GM06990 (cell line): ENCODE measurements at places on chromosomes 2 and 18.

GRCh38 chr18:12236934-12237832 is 17.0 kb upstream of the CIDEA start:
- peak; percentile 70 for DNase-seq

DNA sequence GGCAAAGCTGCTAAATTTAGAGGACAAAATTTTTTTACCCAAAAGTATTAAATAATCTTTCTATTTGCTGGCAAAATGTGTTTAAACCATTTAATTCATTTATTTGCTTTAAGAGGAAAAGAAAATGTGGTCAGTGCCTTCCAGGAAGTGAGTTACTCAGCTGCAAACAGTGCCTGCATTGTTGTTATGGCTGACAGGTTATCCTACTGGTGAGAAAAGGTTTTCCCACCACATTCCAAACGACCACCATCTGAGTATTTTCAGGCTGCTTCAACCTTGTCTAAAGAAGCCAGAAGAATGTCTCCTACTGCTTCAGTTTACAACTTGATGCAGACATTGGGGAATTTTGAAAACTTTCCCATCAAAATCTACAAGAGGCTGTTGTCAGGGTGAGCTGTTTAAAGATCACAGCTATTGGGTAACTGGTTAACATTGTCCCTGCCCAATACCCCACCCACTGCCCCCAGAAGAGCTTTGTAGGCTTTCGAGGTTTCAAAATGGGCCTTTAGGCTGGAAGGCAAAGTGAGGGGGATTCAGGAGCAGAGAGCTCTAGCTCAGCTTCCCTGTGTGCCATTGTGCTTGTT is 461.3 kb upstream of the FANCL start:
- no peak for DNase-seq

GRCh38 chr2:231992888-231993287 is 31.4 kb downstream of the DIS3L2 start:
- no peak for DNase-seq

DNA sequence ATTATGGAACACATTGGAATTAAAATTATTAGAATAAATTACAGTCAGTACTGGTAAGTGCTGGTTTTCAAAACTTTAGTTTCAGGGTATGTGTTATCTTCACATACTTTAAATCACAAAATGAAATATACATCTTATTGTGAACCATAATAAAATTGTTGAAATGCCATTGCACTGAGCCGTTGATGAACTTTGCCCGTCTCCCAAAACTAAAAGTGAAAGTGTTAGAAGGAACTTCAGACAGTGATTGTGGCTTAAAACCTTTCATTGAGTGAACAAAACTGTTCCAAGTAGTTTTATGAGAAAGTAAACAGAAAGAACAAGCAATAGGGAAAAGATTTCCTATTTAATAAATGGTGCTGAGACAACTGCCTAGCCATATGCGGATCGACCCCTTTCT is 811.6 kb downstream of the PLCL1 start:
- no peak for DNase-seq

DNA sequence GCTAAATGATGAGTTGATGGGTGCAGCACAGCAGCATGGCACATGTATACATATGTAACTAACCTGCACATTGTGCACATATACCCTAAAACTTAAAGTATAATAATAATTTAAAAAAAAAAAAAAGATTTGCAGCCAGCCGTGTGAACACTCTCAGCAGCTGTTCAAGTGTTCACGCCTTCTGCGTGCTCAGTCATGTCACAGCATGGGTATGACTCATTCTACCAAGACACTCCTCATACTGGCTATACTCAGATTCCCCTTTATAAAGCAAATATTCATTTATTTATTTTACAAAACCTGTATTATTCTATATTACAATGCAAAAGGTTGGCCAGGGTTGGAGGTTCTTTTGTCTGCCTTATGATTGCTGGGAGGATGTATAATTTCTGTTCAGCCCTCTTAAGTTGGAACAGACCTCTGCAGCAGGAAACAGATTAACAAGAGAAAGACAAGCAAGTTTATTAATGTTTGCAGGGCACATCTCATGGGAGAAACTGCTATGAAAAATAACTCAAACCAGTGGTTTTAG is 1230.6 kb upstream of the CHAC2 start:
- no peak for DNase-seq
